Thoracic aorta (tissue), 2 donors: ENCODE measurements at places on chromosomes 11 and 22.

GRCh38 chr11:2293984-2294925 is 7.5 kb downstream of the C11orf21 start:
- DNase-seq, result no peak

DNA sequence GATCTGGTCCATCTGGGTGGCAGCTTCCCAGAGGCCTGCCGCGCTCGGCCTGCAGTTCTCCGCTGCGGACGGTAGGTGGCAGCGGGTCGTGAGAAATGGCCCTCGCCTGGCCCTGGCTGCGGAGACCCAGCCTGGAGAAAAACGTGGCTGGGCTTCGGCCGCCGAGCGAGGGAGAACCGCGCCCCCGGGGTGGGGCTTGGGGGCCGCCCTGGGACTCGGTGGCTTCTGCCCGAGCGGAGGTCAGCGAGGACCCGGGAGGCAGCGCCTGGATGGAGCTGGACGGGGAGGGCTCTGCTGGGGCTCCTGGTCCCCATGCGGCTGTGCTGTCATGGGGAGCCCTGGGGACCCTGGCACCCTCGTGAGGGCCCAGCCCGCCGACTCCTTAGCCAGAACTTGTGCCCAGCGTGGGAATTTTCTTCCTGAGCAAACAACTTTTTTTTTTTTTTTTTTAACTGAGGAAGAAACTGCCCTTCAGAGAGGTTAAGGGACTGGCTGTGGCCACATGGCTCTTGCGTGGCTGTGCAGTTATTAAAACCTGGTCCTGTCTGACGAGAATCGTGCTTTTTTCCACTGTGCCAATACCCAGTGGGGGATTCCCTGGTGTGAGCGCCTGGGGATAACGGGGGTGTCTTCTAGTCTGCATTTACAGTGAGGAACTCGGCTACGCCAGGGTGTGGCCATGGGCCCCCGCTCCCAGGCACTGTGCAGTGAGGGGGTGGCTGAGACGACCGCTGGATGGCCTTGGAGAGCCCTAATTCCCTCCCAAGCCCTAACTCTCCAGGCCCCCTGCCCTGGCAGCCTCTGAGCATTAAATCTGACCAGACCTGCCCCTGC is 535.6 kb downstream of the INSC start:
- peak; percentile 67 for DNase-seq

DNA sequence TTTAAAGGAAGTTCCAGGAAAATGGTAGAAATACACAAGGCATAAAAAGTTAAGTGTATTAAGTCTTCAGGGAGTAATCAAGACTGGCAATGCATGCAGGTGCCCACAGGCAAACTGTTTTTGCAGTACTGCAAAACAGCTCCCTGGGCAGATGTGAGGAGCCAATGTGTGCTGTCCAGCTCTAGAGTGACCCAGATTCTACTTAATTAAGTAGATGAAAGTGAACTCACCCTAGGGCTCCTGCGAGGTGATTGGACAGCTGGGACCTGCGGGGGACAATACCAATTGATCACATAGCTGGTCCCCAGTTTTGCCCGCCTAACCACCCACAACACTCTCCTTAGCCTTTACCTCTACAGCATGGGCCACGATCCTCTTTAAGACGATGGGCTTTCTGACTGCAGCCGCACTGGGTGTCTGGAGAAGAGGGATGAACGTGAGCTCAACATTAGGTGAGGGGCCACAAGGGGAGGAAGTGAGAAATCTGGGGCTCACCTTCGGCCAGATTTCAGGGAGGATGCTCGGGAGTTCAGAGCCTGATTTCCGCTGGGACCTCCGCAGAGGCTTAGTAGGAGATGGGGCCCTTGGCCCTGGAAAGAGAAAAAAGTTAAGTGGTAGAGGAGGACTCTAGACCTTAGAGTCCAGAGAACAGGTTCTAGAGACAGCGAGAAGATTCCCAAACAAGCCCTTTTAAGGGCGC is 556 bp downstream of the CDCA5 start:
- DNase-seq, result no peak

GRCh38 chr11:76388408-76388807 is 7.3 kb downstream of the GVQW3 start:
- no peak for DNase-seq

- no peak for DNase-seq
Measured at GRCh38 chr11:122864386-122865115, 18.0 kb upstream of the JHY start.

GRCh38 chr22:22721681-22722354 is 77.4 kb downstream of the GGTLC2 start:
- no peak for DNase-seq

DNA sequence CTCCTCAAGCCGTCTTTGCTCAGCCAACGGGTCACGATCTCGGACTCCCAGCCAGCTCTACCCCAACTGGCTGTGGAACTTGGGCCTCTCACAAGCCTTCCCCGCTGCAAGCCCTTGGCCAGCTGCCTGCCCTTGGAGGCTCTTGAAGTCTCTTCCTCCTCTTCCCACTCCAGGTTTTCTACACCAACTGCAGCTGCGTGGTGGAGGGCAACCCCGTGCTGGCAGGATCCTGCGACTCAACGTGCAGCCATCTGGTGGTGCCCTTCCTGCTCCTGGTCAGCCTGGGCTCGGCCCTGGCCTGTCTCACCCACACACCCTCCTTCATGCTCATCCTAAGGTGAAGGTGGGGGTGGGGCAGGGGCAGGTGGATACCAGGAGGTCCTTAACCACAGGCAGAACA is 40.5 kb upstream of the TPBGL start:
- DNase-seq, result no peak

DNA sequence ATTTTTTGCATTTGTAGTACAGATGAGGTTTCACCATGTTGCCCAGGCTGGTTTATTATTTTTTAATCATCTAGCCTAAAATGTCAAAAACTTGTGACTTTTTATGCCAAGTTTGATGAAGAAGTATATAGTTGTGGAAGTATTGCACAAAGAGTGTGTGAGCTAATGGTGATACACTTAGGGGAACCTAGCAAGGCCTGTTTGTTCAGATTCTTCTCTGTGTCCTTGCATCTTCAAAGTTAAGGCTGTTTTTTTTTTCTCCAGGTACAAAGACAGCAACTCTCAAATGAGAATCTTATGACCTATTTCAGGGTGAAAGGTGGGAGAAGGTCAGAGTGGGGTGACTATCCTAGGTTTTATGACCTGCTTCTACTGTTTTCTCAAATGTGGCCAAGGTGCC is 7.3 kb downstream of the SLCO2B1 start:
- no peak for DNase-seq

DNA sequence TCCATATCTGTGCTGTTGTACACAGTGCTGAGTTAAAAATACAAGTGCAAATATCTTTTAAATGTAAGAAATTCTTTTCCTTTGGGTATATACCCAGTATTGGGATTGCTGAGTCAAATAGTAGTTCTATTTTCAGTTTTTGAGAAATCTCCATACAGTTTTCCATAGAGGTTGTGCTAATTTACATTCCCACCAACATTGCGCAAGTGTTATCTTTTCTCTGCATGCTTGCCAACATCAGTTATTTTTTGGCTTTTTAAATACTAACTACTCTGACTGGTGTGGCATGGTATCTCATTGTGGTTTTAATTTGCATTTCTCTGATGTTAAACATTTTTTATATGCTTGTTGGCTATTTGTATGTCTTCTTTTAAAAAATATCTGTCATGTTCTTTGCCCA is 6.5 kb downstream of the OR52E8 start:
- DNase-seq, result no peak

GRCh38 chr22:20957683-20958431 is 9.2 kb upstream of the AIFM3 start:
- no peak for DNase-seq

GRCh38 chr11:102983486-102983885 is 28.0 kb upstream of the MMP13 start:
- DNase-seq, result no peak

DNA sequence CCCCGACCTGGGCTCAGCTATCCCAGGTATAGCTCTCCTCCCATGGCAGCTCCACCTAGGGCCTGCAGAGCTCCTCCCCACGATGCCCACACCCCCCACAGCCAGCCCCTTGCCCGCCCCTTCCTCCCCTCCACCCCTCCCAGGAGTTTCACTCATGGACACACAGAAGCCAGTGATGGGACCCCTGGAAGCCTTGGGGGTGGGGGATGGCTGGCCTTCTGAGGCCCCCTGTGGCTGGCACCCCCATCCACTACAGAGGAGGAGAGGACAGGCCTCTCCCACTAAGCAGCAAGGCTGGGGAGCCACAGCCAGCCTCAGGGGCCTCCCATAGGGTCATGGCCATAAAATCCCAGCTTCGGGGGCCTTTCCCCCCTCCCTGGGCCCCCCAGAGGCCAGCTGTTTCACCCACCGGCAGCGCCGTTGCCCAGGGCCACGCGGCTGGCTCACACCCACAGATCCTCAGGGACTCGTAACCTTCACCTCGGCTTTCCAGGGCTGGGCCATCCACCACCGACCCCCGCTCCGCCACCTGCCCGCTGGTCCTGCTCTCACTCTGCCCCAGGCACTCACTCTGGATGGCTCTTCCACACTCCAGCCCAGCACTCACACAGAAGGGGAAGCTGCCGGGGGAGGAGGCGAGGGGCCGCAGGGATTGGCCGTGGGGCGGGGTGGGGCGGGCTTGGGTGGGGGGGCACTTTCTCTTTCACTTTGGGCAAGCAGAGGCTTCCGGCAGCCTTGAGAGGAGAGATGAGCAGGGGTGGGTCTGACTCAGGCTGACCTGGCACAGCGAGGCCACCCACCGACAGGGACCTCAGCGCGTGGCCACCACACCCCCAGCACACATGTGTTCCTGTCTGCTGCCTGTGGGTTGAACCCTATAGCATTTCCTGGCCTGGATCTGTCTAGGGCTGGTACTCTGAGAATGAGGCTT is 2.2 kb downstream of the SLC25A22 start:
- peak; percentile 43 for DNase-seq

DNA sequence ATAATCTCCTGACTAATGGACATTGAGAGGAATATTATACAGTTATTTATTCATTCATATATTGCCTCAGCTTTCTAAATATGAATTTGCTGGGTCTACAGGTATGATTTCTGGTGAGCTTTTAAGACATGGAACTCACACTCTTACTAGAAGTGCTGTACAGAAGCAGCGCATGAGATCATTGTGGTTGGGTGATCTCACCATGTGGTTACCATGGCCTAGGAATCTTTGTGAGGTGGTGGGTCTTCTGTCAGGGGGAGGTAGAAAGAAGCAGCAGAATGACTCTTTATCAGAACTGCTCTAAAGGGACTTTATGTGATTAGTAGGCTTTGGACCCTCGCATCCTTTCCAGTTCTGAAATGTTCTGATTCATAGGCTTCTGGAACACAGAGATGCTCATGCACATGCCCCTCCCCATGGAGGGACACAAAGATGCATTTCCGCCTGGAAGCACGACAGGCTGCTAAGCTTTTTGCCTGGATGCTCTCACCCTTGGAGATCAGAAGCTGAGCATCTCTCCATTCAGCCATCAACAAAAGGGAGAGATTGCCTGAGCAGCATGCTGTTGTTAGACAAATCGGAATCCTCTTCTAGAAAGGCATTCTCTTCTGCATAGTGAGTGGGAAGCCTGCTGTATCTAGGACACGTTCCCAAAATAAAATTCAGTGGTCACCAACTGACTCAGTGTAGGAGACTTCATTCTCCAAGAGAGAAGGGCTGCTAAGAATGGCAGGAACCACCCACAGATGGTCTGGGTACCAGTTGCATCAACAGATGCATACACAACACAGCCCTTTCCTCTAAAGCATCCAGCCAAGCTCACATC is 51.3 kb downstream of the KIRREL3 start:
- DNase-seq, result no peak

GRCh38 chr11:84924154-84924692 is 702.9 kb downstream of the DLG2 start:
- no peak for DNase-seq
